ENCODE measurements at places on chromosomes 5 and 9.

GRCh38 chr5:122805481-122805880 is 30.6 kb downstream of the SNX2 start:
- DNase-seq = no peak

GRCh38 chr5:136020383-136021015 is 8.3 kb upstream of the TGFBI start:
- DNase-seq = no peak

- DNase-seq = no peak
These were observed 135.4 kb upstream of the MSX2 start for GRCh38 chr5:174589011-174589410.

DNA sequence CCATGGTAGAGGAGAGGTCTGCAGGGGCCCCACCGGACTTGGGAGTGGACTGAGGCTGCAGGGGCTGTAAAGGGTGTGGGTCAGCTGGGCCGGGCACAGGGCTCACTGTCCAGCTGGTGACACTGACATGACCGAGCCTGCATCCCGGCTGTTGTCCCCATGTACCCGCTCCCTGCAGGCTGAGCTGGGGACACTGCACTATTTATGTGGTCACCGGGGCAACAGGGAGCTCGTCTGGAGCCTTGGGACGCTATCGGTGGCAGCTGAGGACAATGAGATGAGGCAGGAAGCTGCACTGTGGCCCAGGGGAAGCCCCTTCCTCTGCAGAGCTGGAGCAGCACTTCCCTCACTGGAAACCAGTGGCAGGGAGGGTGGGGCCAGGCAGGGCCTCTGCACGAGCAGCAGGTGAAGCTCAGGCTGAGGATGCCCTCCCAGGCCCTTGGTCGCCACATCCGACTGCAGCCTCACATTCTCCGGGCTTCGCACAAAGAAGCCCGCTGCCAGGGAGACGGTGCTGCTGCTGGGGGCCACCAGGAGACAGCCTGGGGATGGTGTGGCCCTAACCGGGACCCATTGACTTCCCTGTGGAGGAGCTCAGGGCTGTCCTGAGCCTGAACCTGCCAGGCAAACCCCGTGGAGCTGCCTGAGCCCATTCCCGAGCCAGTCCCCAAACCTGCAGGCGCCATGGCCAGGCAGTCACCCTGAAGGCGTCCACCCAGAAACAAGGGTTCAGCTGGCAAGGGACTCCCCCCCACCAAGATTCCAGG is 26.4 kb downstream of the ZDHHC11B start:
- DNase-seq = no peak

- no peak for DNase-seq
These were observed at the start of gene MAP1B for GRCh38 chr5:72107131-72107900. MAP1B (plus strand) TSS chr5:72107475; CDS start chr5:72107532, 57 bp downstream.

DNA sequence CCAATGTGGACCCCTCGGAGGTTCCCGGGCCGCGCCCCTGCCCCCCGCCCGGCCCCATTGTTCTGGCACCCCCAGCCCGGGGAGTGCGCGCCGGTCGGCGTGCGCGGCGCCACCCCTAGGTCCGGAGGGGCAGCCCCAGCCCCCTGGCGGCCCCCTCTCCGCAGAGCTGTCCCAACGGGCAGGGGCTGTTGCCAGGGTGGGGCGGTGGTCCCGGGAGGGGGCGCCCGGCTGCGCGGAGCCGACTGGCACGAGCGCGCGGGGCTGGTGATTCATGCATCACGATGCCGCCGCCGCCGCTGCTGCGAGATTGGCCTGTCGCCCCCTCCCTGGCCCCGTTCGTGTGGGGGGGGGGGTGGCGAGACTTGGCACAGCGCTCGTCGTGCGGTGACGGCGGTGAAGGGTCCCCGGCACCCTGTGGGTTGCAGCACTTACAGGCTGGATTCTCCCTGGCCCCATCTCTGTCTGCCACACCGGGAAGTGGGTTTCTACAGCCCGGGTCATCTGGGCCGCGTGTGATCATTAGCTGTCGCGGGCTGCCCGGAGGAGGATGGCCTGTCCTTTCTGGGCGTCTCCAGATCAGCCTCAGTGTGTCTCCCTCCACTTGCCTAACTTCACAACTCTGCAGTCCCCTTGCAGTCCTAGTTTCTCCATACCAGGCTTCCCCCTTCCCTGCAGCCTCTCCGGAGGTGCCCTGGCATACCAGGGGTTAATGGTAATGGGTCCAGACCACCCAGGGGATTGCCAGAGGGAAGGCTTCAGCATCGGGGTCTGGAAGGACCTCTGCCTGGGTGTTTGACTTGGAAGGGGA is 858 bp downstream of the NCS1 start:
- DNase-seq = no peak

DNA sequence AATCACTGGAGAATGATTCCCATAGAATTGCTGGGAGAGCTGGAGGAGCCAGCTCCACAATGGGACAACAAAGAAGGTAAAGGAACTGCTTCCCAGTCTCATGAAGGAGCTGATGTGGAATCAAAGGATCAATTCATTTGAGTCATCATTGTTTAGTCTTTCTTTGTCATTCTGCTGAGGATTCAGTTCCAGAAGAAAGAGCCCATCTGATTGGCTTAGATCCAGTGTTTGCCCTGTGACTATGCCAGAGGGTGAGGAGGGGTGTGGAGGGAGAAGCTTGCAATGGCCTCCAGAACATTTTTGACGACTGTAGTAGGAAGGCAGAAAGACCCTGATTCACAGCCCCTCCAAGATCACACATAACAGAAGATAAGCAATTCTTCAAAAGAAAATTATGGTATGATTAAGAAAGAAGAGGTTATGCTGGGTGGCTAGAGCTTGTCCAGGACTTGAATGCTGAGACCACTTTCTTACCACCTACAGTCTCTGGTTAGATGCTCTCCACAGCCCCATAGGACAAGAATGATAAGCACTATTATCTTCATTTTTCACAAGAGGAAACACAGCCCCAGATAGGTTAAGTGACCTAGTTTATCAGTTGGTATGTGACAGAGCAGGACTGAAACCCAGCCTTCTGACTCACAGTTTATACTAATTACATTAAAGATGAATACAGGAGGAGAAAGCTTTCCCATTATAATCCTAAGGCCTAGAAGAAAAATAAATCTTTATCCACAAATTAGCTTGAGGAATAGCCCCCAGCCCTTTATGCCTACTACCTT is 363.1 kb downstream of the PRELID2 start:
- DNase-seq = no peak

DNA sequence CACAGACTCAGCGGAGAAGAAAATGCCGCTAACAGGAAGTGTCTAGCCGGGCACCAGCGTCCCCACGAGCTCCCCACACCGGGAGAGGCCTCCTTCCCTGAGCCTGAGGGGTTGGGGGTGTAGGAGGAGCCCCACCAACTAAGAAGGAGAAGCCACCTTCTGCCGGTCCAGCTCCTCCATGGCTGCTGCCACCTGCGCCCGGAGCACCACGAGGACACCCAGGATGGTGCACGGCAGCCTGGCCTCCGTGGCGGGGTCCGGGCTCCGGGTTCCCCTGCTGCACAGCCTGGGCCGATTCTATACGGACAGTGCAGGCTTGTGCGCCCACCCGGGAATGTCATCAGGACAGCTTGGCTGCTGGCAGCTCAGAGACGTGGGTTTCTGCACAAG is 297 bp downstream of the LCN8 start:
- DNase-seq = no peak

DNA sequence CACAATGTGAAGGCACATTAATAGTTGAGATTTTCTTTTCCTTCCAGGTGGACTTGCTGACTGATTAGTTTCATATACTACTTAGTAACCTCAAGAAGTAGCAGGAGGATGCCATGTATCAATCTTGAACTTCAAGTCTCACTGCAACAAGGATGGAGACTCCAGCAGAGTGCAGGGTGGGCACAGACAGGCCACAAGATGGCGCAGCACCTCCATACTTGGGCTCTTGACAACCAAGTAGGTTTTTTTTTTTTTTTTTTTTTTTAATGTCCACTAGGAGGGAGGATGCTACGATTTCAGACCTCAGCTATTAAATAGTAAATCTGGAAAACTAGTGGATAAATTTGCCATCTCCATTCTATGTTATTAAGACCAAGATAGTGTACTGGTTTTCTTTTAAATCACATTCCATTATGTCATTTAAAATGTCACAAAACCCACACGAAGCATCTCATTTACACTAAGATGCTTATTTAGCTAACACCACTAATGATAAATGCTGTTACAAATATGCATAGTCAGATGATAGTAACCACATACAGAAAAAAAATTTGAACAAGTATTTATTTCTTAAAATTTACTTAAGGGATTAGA is 58.6 kb downstream of the IL6ST start:
- DNase-seq = peak; percentile 44

DNA sequence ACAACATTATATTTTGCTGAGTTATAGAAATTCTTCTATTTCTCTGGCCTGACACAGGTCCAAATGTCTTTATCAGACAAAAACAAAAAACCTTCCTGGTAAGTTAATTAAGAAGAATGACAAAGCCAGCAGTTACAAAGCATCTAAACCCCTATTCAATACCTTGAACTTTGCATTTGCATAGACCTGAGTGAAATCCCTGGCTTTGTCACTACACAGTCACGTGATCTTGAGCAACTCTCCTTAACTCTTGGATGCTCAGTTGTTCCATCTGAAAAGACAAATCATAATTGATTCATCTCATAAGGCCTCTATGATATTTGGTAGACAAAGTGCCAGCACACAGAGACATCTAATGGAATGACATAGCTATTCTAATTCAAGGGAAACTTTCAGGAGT is 166.6 kb upstream of the PPP1R2B start:
- no peak for DNase-seq

DNA sequence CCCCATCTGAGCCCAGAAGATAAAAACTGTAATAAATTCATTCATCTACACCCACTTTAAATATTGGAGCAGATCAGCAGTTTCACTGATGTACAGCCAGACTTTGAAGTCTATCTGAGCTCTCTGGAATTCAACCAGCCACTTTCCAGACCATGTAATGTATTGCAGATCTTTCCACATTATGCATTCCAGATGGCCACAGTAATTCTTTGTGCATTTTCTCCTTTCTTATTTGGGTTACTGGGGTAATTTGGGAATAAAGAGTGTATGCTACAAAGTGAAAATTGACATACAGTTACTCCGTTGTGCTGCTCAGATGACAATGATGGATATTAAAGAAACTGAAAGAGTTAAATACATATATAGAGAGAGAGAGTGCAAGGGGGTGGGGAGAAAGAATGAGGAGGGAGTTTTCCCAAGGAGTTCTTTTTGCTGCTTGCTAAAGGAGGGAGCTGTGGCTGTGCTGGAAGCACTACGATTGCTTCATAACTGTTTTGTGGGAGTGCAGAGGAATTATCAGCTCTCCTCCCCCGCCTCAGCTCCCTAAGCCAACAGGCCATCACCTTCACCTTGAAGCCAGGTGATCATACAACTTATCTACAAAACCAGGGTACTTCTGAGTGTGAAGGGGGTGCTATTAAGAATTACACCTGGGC is 152.8 kb downstream of the GAS1 start:
- no peak for DNase-seq

DNA sequence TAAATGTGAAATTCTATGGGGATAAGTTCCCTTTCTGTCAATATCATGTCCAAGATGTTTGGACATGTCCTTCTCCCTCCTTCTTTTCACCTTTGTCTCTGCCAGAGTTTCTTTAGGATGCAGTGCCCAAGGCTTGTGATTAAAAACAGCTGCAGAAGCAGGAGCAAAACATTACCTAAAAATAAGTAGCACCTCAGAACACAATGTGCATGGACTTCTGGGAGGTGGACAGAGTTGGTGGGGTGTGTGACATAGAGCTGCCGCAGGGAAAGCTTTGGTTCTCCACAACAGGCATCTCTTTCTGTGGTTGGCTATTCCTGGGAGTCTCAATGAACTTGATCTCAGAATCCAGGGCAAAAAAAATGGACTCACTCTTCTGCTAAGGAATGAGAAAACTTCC is 97.0 kb downstream of the SEC61B start:
- no peak for DNase-seq

DNA sequence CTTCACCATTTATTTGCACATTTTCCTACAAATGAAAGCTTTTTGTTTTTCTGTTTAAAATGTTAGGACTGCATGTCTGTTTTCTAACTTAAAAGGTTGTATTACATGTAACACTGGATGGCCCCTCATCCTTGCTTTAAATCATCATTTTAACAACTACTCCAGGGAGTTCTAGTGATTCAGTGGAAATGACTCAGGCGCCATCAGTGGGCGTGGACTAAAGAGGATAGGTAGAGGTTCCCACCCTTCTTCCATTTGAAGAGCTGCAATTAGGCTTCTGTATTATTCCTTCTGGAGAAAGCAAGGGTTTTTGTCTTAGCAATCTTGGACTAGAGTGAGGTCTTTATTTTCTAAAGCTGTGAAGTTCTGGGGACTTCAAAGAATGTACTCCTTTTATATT is 213.7 kb downstream of the TMEM38B start:
- no peak for DNase-seq

GRCh38 chr9:72497447-72498046 is 23.9 kb upstream of the TMC1 start:
- DNase-seq = no peak

- DNase-seq = no peak
These were observed 38.5 kb downstream of the UBTD2 start for GRCh38 chr5:172245046-172245445.

DNA sequence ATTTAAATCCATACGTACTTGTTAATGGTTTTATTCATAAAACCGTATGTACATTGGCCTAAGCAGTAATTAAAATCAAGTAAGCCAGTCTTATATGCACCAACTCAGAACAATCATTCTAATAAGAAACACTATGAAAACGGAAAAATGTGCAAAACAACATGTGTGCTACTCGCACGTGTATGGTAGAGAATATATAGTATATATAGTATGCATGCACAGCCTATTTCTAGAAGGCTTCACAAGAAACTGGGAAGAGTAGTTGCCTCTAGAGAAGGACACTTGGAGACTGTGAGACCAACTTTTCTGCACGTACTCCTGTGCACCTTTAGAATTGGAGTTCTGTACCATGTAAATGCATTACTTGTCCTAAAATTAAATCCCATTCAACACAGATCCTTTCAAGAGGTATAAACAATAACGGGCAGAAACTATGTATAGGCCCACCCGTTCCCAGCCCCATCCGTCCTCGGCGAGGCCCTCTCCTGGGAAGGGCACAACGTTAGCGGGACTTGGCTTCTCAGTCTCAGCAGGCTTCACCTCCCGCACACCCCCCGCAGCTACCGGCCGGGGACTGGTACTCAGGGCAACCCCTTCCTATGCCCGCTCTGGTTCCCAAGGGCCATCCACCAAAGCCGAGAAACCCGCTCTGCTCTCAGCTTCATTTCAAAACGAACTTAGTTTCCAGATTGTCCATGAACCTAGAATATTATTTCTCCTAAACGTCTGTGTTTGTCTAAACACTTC is 2.0 kb downstream of the CDC14B start:
- no peak for DNase-seq

GRCh38 chr5:175575301-175575700 is 82.6 kb upstream of the HRH2 start:
- no peak for DNase-seq

DNA sequence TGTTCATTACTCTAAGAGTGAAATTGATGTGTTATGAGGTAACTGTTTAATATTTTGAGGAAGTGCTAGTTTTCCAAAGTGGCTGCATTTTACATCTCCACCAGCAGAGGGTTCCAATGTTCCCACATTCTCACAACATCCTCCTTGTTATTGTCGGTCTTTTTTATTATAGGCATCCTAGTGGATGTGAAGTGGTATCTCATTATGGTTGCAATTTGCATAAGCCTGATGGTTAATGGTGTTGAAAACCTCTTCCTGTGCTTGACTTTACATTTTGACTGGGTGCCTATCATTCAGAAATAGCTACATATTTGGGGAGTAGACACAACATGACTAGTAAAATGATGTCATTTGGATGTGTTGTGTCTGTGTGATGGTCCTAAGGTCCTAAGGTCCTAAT is 143.6 kb downstream of the MRPS30 start:
- no peak for DNase-seq

- no peak for DNase-seq
These were observed 223.0 kb upstream of the POU5F2 start for GRCh38 chr5:93964421-93964820.

All from NK-92 treated with Interleukin-12 subunit alpha and Interleukin-12 subunit beta, amount 100 ng/mL, for 24 hours (cell line).